Activated T-helper 1 cell treated with anti-CD3 and anti-CD28 coated beads, Interleukin-12 subunit alpha, Interleukin-12 subunit beta, Interleukin-2, Interleukin-4 antibody, amounts not matched to agents 30 ng/mL and 10 ng/mL and 1 ng/mL, durations not matched to agents 14 hours and 24 hours and 36 hours (primary cell): ENCODE measurements at places on chromosomes 6 and 20.

DNA sequence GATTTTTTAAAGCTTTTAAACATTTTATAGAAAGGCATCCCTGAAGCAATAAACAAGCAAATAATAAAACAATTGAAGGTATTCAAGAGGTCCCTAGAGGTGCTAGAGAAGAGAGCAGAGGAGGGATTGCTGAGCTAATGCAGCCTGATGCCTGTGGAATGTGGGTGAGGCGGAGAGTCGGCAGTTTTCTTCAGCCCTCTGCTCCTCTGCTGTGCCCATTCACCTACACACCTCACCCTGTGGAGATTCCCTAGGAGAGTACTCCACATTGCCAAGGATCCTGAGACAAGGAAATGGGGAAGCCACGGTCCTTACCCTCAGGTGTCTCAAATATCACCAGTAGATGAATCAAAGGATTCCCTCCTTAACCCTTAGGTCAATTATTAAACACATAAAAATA, 199.8 kb upstream of the POU3F2 start:
- no peak for DNase-seq

DNA sequence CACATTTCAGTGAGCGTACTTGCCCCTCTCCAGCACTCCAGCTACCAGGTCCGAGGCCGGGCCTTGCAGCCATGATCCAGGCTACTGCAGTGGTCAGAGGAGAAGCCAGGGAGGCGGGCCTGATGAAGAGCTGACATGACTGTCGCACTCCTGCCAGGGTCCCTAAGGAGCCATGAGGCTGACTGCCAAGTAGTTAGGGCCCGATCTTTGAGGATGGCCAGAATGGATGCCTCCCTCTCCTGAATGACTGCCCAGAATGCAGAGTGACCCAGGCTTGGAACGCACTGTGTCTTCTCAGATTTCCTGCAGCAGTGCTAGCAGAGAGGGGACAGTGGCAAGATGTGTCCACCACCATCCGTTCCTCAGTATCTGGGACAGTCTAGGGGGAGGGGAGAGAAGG, 24.7 kb upstream of the LRFN2 start:
- no peak for DNase-seq

- no peak for DNase-seq
These were observed 120.3 kb downstream of the IMPG1 start for GRCh38 chr6:75952128-75952527.

DNA sequence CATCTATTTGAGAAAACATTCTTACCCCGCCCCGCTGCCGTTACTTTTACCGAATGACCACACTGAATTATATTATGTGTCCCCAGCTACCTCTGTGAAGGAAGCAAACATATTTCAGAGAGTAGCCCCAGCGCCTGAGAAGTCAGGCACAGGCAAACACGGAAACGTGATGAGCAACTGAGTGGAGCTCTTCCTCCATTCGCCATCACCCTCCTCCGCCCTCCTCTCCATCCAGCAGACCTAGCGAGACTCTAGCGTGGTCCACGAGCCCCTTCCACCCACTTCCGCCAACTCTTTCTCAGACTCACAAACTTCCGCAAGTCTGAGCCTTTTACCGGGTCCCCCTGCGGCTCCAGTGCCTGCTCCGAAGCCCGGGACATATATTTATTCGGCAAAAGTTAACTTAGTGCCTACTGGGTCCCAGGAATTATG, 582 bp downstream of the SNRPB start:
- DNase-seq, result peak; percentile 58

- DNase-seq, result no peak
These were observed 25.1 kb upstream of the CMTR1 start for GRCh38 chr6:37407948-37408347.

- no peak for DNase-seq
These were observed 680.6 kb downstream of the RFPL4B start for GRCh38 chr6:113027780-113028179.

- DNase-seq, result no peak
These were observed 38.5 kb downstream of the PLCG1 start for GRCh38 chr20:41175727-41176330.

- no peak for DNase-seq
These were observed 327.3 kb downstream of the FRK start for GRCh38 chr6:115733426-115733825.

GRCh38 chr6:120681204-120681603, 653.1 kb downstream of the TBC1D32 start:
- no peak for DNase-seq

GRCh38 chr6:20447157-20447556, 45.5 kb downstream of the E2F3 start:
- DNase-seq, result no peak

DNA sequence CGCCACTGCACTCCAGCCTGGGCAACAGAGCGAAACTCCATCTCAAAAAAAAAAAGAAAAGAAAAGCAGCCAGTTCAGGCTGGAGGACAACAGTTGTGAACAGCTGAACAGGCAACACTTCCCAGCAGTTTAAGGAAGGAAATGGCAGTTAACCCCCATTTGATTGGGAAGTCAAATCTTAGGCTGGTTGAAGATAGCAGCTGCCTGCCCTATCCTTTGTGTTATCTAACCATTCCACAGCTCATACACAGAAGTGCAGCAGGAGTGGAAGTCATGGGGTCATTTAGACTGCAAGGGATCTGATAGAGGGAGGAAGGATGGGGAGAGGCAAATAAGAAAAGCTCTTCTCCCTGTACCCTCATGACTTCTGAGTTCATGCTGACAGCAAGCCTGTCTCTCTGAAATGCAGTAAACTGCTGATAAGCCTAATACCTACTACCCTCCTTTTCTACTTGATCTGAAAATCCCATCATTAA, 35.3 kb downstream of the KCTD20 start:
- DNase-seq, result no peak

DNA sequence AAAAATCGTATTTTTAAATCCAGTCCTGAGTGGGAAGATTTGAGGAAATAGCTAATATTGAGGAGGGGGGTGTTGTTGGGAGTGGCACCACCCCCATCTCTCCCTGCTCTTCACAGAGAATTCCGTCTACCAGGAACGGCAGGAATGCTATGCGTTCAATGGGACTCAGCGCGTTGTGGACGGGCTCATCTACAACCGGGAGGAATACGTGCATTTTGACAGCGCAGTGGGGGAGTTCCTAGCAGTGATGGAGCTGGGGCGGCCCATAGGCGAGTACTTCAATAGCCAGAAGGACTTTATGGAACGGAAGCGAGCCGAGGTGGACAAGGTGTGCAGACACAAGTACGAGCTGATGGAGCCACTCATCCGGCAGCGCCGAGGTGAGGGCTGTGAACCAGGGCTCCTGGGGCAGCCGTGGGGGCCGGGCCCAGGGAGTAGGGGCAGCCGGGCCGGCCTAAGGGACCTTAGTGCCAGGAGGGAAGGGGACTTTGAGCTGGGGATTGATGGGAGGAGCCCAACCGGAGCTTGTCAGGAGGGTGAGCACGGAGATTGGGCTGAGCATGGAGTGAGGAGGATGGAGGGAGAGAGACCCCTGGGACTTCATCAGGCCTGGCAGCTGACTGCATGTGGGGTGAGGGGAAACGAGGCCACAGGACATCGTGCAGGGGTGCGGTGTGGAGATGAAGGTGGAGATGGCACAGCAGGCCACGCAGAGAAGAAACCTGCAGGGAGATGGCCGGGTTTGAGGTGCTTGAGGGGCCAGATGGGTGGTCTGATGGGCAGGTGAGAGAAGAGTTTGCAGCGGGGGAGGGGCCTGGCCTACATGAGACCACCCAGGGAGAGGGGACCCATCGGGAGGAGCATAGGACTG, 41.3 kb downstream of the HLA-DPB1 start:
- DNase-seq, result no peak

- peak; percentile 83 for DNase-seq
These were observed 8.3 kb downstream of the PI16 start for GRCh38 chr6:36962874-36963273.
